ENCODE measurements at places on chromosomes 2 and 18.
A peak's percentile ranks its signal among the peaks of the same experiment; 100 is the strongest.

DNA sequence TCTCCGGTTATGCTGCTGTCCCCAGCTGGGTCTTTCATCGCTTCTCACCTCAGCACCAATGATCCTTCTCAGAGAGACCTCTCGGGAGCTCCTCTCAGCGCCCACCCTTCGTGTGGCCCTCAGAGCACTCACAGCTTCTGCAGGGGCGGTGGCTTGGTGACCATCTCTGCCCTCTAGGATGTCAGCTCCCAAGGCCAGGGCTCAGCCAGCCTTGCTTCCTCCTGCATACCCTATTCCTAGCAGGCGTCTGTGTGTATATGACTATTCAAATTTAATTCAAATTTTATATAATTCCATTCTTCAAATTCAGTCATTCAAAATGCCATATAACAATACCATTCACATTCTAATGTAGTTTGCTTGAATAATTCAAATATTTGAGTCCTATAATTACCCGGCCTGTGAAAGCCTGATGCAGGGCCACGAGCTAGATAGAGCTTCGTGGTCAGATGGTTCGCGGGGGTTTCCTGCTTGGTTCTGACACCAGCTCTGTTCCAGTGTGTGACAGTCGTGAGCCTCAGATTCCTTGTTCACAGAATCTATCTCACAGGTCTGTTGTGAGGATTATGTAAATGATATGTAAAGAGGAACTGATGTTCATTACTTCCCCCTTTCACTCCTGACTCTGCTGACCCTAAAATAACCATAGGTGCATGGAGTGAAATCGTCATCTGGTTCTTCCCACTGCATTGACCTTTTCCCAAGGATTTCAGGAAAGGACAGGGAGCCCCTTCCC is 94.0 kb upstream of the CNGA3 start:
- DNase-seq = no peak

DNA sequence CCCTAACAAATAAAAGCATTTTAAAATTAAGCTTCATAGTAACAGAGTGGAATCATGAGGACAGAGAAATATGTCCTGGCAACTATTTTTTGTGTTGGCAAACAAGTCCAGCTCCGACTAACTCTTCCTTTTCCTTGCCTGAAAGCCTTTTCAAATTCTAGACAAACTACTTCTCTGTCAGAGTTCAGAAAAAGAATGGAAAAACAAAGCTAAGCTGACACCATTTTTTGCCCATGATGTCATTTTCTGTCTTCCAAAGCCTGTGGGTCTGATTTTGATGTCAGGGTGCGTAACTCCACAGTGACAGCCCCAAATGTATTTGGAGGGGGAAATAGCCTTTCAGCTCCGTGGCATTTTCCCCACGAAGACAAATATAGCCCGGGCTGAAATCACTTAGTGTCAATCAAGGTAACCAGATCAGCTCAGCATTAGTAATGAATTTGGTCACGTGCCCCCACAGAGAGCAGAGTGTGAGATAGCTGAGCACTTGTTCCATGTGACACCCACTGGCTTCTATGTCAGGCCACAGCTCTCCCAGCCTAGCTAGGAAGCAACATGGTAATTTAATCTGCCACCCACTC is 233.0 kb upstream of the SIX2 start:
- DNase-seq = peak; percentile 50

DNA sequence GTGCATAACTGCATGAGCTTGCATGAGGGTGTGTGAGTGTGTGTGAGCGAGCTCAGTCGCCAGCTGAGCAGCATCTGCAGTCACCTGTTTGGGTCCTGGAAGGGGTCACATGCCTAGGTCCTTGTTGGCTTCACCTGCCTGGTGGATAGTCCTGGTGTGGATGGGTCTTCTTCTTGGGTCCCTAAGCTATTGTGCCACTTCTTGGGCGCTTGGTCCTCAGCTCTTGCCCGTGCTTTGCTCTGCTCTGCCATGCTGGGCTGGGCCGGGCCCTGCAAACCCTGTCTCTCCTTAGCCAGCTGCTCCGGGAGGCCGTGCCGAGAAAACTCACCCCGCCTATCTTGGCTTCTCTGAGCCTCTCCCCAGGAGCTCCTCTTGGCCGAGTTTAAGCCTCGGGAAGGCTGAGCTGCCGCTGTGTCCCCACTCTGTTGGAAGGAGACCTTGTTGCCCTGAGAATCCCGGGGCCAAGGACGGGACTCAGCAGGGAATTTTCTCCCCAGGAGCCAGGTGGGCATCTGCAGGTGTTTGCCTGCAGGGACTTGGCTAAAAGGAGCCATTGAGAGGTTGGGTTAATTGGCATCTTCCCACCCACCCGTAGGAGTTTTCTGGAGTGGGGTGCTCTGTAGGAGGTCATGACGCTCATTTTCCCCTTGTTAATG is 300.8 kb downstream of the NDUFA10 start:
- DNase-seq = no peak

DNA sequence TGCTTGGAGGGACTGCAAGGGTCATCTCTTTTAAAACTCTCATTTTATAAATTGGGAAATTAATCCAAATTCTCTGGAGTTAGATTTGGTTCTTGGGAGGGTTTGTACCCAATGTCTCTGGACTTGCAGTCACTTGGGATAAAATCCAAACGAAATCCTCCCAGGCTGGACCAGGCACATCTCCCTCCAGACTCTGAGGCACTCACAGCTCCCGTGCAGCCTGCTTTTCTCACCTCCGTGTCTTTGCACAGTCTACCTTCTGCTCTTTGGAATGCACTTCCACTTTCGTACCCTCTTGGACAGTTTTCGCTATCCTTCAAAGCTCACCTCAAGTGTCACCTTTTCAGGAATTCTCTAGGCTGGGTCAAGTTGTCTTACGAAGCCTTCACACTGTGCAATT is 166.3 kb downstream of the MYCN start:
- no peak for DNase-seq

- no peak for DNase-seq
These were observed 20.7 kb downstream of the ST8SIA5 start for GRCh38 chr18:46736135-46736534.

- peak; percentile 2 for DNase-seq
These were observed 1108.1 kb upstream of the DDX18 start for GRCh38 chr2:116706396-116706795.

Data from fibroblast of pulmonary artery (primary cell).